C1 segment of cervical spinal cord (tissue), 14 donors: ENCODE measurements at places on chromosomes 4 and X.

- DNase-seq: no peak
Observed at GRCh38 chr4:5783486-5783885, 72.5 kb downstream of the EVC start.

DNA sequence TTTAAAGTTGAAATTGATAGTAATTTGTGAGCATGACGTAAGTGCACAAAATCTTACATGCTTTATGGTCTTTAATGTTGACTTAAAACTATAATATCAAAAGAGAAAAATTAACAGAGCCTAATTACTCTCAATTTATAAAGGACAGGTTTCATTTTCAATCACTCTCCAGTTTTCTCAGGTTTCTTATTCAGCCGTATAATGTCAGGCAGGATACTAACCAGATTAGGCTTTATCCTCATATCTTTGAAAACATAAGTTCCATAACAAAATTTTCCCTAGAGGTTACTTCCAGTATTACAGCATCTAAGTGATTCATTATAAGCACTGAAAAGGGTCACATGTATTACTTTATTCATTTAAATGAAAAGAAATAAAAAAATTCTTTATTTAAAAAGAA is 492.1 kb downstream of the PACRGL start:
- no peak for DNase-seq

- DNase-seq: no peak
Observed at GRCh38 chr4:110586131-110586850, 36.6 kb downstream of the PITX2 start.

DNA sequence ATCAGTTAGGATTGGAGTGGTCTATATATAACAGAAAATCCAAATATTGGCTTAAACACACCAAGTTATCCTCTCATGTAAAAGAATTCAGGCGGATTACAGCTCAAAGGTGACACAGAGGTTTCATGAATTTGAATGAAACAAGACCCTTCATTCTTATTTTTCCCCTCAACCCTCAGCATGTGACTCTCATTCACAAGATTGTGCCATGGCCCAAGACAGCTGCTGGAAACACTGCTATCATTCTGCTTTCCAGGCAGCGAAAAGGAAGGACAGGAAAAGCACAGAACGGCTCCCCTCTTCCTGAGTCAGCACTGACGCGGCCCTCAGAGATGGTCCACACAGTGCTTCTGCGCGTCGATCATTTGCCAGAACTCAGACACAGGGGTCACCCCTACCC is 891.0 kb upstream of the FRG1 start:
- no peak for DNase-seq

GRCh38 chrX:71212536-71212935 is 10.5 kb upstream of the GJB1 start:
- DNase-seq: no peak
